ENCODE measurements at places on chromosomes 11 and 22.
A peak's percentile ranks its signal among the peaks of the same experiment; 100 is the strongest.

DNA sequence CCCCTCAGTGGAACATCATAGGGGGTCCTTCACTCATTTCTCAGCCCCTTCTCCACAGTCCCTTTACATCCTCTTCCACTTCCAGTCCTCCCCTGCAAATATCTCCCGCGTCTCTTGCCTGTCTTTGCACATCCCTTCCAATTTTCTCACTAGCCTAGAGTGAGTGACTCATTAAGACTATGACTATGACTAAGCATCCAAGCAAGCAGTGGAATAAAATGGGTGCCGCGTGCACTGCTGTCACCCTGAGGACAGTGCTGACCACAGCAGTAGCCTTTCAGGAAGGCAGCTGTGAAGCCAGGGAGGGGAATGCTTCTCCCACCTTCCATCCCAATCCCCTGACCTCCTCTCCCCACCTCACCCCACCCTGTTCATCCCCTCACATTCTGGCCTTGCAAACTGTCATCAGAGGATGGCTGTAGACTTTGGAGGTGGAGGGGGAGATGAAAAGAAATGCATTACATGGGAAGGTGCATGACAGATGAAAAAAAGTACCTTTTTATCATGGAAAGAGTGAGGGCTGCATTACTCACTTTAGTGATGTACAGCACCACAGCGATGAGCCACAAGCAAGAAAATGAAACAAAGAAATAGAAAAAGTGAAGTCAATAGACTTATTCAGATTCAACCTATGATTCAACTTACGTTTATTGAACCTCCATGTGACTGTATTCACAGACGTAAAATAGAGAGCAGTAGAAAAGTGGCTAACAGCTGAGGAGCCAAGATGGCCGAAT is 948.2 kb downstream of the NTM start:
- DNase-seq = no peak

DNA sequence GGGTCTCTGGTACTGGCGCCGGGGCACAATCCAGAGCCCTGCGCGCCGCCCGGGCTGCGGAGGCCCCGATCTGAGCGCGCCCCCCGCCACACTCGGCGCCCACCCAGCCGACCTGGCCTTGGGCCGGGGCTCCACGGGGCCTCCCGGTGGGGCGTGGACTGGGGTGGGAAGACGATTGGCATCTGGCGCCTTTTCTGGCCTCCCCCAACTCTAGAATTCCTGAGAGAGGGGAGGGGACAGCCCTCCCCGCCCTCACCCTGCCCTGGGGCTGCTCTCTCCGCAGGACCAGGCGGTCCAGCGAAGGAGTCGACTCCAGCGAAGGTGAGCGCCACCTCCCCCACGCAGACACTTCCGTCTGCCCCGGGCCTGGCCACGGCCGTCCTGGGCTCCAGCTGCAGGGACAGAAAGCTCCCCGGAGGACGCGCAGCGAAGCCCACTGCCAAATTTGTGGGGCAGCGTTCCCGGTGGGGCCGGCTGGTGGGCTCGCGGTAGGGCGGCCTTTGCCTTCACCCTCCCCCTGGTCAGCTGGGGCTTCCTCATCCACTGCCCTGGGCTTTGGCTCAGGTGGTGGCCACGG is 593 bp downstream of the SSH3 start:
- DNase-seq = no peak

- DNase-seq = no peak
These were observed 118.1 kb downstream of the MPPED1 start for GRCh38 chr22:43529934-43530333.

GRCh38 chr11:18567081-18567480 is 21.5 kb downstream of the UEVLD start:
- no peak for DNase-seq

- no peak for DNase-seq
These were observed 67.7 kb downstream of the TBC1D22A start for GRCh38 chr22:46829941-46830715.

DNA sequence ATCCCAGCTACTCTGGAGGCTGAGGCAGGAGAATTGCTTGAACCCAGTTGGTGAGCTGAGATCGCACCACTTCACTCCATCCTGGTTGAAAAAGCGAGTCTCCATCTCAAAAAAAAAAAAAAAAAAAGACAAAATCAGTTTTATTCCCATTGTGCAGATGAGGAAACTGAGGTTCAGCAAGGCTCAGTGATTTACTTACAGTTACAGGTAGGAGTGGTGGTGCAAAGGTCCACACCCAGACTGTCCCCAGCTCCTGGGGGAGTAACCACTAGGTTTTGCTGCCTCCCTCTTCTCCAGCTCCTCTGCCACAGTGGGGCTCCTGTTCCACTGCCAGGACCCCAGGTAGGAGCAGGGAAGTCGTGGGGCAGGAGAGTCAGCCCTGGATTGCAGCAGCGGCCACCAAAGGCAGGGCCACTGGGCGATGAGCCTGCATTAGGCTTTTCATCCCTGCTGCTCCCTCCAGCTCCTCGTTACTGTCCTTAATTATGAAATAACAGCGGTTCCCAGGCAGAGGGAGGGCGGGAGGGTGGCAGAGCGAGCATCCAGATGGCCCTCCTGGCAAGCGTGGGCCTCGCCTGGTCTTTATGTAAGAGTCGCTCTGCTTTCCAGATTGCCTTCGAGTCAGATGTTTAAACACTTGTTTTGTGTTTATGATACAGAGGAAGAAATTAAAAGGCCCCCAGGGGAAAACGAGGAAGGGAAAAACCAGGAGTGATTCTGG is 15.5 kb upstream of the RASD2 start:
- DNase-seq = no peak

DNA sequence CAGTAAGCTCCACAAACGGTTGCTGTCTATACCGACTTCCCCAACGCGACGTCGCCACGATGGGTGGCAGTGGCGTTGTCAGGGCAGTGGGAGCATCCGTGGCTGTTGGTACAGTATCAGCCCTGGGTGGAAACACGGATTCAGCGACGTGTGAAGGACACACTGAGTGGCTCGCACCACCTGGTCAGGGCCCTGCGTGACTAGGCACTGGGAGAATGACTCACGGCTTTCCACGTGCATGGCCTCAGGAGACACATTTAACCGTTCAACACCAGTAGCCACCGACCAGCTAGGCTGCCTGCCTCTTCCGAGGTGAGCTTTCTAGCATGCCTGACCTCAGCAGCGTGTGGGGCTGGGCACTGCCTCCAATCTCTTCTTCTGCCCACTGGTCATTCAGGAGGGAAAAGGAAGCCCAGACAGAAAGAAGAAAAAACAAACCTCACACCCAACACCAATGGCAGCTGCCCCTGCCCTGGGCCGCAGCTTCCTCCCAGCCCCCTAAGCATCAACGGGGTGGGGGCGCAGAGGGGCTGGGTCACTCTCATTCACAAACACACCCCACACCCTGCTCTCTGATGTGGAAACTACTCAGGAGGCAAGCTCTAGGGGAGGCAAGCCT is 59.0 kb downstream of the MYH9 start:
- no peak for DNase-seq

DNA sequence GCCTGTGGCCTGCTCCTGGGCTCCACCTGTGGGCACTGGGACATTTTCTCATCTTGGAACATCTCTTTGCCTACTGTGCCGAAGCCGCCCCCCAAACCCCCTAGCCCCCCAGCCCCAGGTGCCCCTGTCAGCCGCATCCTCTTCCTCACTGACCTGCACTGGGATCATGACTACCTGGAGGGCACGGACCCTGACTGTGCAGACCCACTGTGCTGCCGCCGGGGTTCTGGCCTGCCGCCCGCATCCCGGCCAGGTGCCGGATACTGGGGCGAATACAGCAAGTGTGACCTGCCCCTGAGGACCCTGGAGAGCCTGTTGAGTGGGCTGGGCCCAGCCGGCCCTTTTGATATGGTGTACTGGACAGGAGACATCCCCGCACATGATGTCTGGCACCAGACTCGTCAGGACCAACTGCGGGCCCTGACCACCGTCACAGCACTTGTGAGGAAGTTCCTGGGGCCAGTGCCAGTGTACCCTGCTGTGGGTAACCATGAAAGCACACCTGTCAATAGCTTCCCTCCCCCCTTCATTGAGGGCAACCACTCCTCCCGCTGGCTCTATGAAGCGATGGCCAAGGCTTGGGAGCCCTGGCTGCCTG is 1.4 kb downstream of the SMPD1 start:
- no peak for DNase-seq

- peak; percentile 80 for DNase-seq
These were observed 106.8 kb downstream of the GRAMD1B start for GRCh38 chr11:123536690-123537437.

- DNase-seq = no peak
These were observed 55.5 kb upstream of the SLC5A12 start for GRCh38 chr11:26777372-26777808.

GRCh38 chr11:79471071-79471844 is 30.4 kb upstream of the TENM4 start:
- no peak for DNase-seq

DNA sequence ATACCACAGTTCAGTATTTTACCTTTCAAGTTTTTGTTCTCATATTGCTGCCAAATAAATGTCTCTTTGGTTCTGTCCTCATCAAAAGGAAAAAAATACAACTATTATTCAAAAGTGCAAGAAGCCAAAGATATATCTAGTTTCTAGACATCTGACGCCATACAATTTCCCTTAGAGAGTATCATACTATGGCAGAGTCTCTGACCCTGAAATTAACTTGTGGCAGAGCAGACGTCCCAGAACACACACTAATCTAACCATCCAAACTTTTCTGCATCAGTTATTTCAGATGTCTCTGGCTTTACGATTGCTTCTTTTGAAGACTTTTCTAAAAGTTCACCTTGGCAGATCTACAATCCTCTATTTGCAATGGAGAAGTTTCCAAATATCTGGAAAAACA is 2.7 kb downstream of the OR51T1 start:
- DNase-seq = no peak

- DNase-seq = no peak
These were observed 654.8 kb upstream of the CNTN5 start for GRCh38 chr11:98365941-98366340.

- DNase-seq = no peak
These were observed 255.1 kb downstream of the TTC28 start for GRCh38 chr22:28424427-28425080.

DNA sequence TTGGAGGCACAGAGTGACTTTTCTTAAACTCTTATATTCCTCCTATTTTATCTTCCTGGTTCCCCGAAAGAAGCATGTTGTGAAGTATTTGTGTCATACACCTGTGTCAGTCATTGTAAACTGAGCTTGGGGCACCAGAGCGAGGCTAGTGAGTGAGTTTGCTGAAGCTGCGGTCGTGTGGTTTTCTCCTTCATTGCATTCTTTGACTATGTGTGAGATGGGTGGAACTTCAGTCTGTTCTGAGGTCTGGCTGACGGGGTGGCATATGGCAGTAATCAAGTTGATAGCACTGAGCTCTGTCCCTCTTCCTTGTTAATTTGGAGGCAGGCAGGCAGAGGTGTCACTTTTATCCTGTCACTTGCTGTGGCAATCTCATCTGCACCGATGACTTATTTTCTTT is 4.2 kb downstream of the VPS26B start:
- DNase-seq = no peak

DNA sequence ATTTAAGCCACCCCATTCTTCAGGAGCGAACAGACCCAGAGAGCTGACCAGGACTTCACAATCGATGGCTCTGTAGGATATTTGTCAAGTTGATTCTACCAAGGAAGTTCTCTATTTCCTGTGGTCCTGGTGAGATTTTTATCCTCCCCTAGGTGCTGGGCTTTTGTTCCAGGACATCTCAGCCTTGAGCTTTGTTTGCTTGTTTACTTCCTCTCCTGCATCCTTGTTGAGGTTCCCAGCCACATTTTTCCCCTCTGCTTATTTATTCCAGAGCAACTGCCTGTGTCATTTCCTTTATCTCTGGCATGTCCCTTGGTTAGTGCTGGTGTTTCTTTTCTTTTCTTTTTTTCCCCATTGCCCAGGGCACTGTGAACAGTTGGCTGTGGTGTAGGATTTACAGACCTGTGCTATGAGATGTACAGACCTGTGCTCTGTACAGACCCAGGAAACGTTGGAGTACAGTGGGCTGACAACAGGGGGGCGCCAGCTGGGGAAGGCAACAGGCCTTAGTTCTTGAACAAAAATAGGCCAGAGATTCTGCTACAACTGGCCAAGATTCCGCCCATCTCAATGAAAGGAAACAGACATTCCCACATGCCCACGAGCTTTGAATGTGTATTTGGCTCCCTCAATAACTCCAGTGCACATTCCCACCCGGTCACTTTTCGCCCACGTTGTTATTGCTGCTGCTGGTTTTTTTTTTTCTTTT is 235.9 kb upstream of the DDI1 start:
- DNase-seq = no peak

DNA sequence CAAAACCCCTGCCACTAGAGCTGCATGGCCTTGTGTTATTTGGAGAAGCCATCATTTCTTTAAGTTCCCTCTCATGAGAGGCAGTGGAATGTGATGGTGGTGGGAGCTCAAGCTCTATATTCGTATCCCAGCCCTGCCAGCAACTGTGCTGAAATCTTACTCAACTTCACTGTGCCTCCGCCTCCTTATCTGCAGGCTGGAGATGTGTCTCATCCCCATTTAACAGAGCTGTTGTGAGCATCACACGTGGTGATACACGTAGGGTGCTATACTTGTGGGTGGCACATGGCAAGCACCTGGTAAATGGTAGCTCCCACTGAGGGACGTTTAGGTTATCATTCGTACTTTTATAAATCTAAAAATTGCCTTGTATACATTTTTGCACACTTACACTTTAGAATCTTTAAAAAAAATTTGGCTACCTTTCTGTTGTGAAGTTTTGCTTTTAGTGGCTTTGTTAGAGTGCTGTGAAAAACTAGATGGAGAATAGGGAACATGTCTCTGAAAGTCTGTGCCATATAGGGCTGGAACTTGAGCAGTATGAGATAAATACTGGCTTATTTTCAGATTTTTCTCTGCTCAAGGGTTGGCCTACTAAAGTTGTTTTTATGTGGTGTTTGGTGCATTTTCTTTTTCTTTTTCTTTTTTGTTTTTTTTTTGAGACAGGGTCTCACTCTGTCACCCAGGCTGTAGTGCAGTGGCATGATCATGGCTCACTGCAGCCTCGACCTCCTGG is 23.2 kb downstream of the TNRC6B start:
- no peak for DNase-seq

DNA sequence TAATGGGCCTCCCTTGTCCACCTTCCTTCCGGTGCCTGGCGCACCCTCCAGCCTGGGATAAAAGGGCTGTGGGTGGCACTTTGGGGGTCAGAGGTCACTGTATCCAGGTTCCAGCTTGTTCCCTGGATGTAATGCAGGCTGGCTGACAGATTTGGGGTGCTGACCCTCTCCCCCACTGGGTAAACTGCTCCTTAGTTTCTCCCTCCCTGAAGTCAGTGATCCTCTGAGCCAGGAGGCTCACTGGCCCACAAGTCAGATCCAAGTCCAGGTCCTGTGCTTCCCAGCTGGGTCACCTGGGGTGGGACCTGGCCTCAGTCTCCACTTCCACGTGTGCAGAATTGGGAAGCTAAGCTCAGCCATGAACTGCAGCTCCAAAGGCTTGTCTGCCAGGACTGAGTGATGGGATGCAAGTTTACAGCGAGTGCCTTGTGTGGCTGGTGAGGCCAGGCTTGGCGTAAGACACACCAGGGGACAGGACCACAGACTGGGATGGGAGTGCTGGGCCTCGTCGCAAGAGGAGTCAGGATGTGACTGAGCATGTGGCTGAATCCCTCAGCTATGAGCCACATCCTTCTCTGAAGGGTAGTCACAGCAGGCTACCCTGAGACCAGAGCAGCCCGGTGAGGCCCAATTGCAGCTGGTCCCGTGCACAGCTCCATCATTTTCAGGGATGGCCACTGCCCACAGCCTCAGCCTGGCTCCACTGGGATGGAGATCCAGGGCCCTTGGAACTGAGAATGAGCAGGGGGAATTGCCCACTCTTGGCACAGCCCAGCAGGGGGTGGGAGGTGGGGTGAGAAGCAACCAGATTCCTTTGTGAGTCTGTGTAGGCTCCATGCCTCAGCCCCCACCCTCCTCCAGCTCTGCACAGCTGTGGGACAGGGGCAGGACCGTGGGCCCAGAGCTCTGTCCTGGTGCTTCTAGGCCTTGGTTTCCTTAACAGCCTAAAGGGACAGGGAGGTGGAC is 7.2 kb downstream of the SHISA8 start:
- no peak for DNase-seq

All from iPS DF 19.7 (cell line).